ENCODE measurements at places on chromosomes 1 and 21.

- no peak for DNase-seq
These were observed 491 bp upstream of the RAP1A start for GRCh38 chr1:111618961-111619634.

- no peak for DNase-seq
These were observed 1233.7 kb downstream of the PLA2G4A start for GRCh38 chr1:188062456-188062855.

DNA sequence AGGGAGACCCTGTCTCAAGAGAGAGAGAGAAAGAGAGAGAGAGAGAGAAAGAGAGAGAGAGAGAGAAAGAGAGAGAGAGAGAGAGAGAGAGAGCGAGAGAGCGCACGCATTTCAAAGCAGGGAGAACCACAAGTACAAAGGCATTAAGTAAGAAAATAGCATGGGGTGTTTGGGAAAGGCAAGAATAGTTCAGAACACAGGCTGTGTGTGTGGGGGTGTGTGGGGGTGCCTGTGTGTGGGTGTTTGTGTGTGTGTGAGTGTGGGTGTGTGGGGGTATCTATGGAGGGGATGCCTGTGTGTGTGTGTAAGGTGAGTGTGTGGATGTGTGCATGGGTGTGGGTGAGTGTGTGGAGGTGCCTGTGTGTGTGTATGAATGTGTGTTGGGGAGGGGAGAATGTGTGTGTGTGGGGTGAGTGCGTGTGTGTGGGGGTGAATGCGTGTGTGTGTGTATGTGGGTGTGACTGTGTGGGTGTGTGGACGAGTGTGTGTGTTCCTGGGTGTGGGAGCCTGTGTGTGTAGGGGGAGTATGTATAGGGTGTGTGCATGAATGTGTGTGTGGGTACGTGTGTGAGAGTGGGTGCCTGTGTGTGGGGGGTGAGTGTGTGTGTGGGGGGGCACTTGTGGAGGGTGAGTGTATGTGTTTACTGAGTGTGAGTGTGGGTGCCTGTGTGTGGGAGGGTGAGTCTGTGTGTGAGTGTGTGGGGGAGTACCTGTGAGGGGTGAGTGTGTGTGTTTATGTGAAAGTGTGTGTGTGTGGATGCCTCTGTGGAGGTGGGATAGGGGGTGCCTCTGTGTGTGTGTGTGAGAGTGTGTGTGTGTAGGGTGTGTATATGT, 19.1 kb upstream of the HDAC1 start:
- no peak for DNase-seq

- DNase-seq, result no peak
These were observed 559.4 kb downstream of the PLPP3 start for GRCh38 chr1:56019922-56020321.

- no peak for DNase-seq
These were observed 126.3 kb upstream of the CXADR start for GRCh38 chr21:17386498-17386897.

DNA sequence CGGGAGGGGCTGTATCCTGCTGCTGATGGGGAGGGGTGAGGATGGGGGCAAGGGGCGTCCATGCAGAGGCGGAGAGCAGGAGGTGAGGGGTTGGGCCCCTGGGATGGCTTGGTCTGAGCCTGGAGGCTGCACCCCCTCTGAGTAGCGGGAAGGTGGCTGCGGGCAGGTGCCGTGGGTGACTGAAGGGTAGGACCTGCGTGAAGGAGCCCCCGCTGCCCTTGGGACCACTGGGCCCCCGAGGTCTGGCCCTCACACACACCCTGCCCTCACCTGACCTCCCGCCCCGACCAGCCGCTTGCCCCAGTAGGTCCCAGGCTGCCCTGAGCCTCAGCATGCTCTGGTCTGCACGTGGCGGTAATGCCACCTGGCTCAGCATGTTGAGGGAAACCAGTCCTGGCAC, 12.8 kb upstream of the SKI start:
- DNase-seq, result no peak

DNA sequence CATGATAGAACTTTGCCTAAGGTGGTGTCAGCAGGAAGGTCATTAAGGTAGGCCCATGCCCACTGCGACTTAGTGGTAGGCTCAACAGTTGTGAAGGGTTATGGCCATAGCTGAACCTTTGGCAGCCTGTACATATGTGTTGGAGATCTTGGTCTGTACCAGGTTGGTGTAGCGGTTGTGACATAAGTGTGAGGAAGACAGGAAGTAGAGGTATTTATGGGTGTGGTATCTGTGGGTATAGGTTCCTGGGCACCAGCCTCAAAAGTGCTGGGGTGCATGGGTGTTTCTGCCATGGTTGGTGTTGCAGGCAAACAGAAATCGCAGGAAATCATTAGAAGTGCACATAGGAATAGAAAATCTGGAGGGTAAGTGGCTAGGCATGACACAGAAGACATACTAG, 18.6 kb upstream of the LRIF1 start:
- DNase-seq, result no peak

DNA sequence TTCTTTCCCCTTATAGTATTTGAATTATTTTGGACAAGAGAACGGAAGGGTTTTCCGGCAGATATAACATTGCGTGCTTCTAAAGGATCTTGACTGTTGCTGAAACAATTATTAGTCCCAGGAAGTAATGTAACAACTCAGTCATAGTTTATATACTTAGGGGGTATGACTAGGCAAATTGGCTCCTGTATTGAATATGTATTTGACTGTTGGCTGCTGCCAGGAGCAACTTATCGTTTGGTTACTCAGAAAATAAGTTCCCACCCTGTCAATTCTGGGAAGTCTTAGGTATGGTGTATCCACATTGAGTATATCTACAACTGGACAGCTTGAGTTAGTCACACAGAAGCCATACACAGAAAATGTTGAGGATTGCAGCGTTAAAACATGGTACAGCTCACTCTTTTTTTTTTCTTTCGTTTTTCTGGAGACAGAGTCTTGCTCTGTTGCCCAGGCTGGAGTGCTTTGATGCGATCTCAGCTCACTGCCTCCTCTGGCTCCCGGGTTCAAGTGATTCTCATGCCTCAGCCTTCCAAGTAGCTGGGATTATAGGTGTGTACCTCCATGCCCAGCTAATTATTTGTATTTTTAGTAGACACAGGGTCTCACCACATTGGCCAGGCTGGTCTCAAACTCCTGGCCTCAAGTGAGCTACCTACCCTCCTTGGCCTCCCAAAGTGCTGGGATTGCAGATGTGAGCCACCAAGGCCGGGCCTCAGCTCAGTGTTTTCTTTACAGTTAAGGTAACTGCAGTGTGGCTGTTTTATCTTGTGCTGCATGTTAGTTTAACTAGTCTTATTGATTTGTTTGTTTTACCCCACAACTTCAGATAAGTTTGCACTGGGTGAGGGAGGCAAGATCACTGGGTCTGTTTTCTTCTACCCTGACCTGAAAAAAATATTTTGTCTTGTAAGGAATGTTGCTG, 10.2 kb downstream of the SMAP2 start:
- DNase-seq, result no peak

DNA sequence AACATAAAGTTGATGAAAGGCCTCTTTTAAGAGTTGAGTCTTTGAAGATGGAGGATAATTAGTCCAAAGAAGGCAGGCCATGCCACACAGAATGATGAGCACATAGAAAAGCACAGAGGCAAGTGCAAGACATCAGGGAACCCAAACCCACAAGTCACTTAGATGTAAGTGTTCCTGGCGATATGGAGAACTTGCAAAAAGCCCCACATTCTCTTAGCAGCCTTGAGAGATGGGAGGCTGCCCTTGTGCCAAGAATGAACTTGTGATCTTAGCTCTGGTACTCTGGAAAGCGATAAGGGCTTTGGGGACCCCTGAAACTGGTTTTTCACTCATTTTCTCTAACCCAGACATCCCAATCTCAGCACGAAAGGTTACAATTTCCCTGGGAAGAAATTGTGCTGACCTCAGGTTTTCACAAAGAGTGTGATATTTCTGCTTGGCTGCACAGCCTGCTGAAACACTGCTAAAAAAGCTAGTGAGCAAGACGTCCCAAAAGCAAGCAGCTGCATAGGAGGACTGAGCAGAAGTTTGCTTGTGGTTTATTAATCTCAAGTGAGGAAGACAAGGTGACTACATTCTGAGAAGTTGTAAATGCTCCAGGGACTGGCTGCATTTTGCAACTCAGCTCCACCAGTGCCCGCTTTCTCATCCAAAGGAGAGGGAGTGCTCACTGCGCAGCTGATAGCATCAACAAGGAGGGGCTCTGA, 496.9 kb upstream of the CAMK1G start:
- DNase-seq, result no peak

DNA sequence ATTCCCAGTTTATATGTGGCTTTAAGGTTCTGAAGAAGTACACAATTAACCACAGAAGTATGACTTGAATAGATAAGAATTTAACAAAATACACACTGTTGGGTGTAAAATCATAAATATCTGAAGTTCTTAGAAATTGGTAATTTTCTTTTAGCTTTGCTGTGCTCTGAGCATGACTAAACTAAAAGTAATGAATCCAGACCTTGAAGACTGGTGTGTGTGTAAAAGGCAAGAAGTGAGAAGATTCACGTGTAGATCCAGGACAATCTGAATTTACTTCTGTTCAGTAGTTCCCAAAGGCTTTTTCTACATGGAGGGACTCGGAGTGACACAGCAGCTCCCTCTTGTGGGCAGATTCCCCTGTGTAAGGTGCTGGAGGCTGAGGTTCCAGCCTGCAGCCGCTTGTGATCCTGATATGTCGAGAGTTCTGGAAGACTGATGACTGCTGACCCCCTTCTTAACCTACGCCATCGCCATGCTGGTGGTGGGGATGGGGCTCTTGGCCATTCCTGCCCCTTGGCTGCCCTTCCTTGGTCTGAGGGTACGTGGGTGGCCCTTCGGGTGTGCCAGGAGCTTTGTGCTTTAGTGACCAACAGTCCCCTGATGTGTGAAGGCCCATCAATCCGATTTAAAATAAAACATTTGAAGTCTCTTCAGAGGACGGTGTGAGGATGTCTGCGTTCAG, 62.7 kb downstream of the ADARB1 start:
- peak; percentile 54 for DNase-seq

GRCh38 chr1:225972344-225973152, 26.6 kb downstream of the SDE2 start:
- no peak for DNase-seq

- DNase-seq, result no peak
These were observed 393.1 kb downstream of the CAMTA1 start for GRCh38 chr1:7178336-7178735.

GRCh38 chr1:226654046-226654667, 84.9 kb downstream of the ITPKB start:
- DNase-seq, result no peak

DNA sequence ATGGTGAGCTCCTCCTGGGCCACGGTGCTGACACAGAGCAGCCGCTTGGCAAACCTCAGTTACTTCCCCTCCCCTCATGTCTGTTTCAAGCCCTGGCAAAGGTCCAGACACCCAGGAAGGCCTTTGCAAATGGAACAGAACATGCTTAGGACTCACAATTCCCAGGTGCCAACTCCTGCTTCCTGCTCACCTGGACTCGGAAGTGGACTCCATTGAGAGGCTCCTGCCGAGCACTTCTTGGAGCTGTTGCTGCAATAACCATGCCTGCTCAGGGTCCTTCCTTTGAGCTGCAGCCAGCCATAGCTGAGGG, 10.7 kb downstream of the DCST2 start:
- no peak for DNase-seq

- DNase-seq, result no peak
These were observed 17.5 kb downstream of the ASAP3 start for GRCh38 chr1:23466423-23466989.

DNA sequence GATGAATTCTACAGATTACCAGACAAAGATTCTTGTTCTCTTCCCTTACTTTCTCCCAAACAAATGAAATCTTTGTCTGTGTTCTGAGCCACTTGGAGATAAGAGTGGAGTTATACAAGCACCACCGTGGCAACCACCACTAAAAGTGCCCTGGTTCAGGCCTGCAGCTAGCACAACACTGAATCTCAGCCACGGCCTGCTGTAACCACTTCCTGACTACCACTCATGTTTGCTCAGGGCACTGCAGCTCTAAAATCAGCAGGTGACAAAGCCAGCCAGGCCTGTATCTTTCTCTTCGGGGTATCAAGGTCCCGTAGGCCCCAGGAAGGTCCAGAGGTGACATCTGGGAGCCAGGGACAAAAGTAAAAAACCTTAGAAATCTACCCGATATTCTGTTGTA, 3.2 kb upstream of the OR2T6 start:
- DNase-seq, result no peak

- DNase-seq, result no peak
These were observed 32.4 kb downstream of the KANK4 start for GRCh38 chr1:62286786-62287224.

DNA sequence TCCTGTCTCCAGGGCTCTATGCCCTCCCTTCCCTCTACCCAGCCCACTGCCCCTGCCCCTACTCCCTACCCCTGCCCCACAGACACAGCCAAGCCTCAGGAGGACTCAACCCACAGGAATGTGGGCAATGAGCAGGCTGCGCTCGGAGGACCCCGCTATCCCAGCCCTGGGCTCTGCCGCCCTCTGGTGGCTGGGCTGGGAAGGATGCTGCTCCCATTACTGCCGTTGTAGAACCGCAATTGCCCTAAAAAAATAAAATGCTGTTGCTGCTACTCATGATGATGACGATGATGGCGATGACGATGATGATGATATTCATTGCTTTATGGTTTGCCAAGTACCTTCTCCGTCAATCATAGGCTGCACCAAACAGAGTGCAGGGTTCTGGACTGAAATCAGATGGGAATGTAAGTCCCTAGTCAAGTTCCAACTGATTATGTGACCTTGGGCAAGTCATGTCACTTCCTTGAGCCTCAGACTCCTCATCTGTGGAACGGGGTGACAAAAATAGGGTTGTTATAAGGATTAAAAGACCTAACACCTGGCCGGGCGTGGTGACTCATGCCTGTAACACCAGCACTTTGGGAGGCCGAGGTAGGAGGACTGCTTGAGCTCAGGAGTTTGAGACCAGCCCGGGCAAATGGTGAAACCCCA, 24.6 kb downstream of the ARHGEF19 start:
- peak; percentile 76 for DNase-seq

DNA sequence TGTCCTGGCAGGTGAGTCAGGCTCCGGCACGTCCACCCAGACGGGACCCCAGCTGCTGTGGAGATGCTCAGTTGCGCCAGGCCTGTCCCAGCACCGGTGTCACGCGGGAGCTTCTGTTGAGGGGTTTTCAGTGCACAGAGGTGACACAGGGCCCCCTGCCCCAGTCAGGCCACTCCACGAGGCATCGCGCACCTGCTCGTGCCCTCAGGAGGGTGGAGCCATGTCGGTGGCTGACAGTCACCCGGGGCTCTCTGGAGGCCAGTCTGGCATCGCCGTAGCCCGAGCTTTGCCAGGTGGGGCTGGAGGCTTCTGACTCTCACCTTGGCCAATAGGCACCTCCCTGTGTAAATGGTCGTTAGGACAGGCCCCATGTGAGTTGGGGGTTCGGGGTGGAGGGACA, 11.1 kb downstream of the TMEM240 start:
- DNase-seq, result no peak

GRCh38 chr1:228020686-228021354, 14.0 kb downstream of the WNT3A start:
- DNase-seq, result no peak

- DNase-seq, result no peak
These were observed 131.3 kb downstream of the RGS7 start for GRCh38 chr1:241225741-241226140.

- DNase-seq, result no peak
These were observed 15.9 kb downstream of the LRRC8B start for GRCh38 chr1:89540406-89540970.
